ENCODE measurements at places on chromosomes 2 and 18. TPM values are rescaled to one million over a fixed set of nuclear protein-coding genes. Genes with fewer than 3 reads are reported as not detected.

The GPR55 gene
- total RNA-seq, result 2.5 TPM

The PLA2R1 gene
- 11.6 TPM for total RNA-seq

The PPIL3 gene
- 16.8 TPM for total RNA-seq

The LCT gene
- 12.6 TPM for total RNA-seq

The RNF138 gene
- 11.1 TPM for total RNA-seq

The GREB1 gene
- total RNA-seq, result 1.7 TPM

The GPR45 gene
- total RNA-seq, result not detected

The GPR75 gene
- 2.6 TPM for total RNA-seq

The SEPTIN2 gene
- total RNA-seq, result 194 TPM

The LAMA1 gene
- total RNA-seq, result 1.8 TPM

The ABCB11 gene
- total RNA-seq, result not detected

Data from Peyer's patch (tissue), 4 donors.